ENCODE measurements at places on chromosomes 2 and 18. TPM values are rescaled to one million over a fixed set of nuclear protein-coding genes. Genes with fewer than 3 reads are reported as not detected.

DNA sequence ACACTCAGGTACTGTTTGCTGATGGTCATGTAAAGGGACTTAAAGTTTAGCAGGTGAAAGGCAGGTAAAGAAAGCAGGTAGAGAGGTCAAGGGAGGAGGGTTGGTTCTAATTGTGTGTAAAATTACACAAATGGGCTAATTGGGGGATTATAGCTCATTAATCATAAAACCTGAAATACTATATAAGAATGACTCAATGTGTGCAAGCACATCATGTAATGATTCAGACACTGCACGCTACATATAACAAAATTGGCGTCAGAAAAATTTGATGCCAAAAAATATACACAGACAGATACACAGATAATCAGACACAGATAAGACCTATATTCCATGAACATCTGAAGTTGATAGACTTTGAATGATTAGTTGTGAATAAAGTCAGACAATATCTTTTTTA lies 120.7 kb upstream of the LMAN1 start:
- H3K27me3 ChIP-seq, result no peaks in the 10 kb centered on the region
- DNase-seq, result no peak
- no peak overlapping the region for H3K4me3 ChIP-seq
- no peak overlapping the region for H3K27ac ChIP-seq
- H3K36me3 ChIP-seq, result no peaks in the 10 kb centered on the region

GRCh38 chr2:69858261-69858660 lies 28.8 kb downstream of the GMCL1 start:
- H3K4me3 ChIP-seq, result no peak overlapping the region
- no peaks in the 10 kb centered on the region for H3K4me1 ChIP-seq
- H3K27ac ChIP-seq, result peak overlapping the region; percentile 72
- H3K27me3 ChIP-seq, result no peaks in the 10 kb centered on the region

DNA sequence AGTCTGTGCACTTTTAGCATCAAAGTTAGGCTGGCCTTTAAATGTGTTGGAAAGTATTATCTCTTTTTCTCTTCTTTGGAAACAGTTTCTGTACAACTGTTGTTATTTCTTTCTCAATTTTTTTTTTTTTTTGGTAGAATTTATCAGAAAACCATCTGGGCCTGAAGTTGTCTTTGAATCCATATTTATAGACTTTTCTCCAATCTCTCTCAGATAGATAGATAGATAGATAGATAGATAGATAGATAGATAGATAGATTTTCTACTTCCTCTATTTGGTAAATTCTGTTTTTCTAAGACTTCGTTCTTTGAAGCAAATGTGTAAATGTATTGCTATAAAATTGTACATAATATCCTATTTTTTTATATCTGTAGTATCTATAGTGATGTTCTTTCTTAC lies 17.5 kb downstream of the DNAJC10 start:
- no peak overlapping the region for H3K4me3 ChIP-seq
- H3K4me1 ChIP-seq, result no peaks in the 10 kb centered on the region
- no peak overlapping the region for H3K27ac ChIP-seq

- no peaks in the 10 kb centered on the region for H3K36me3 ChIP-seq
- H3K27ac ChIP-seq, result no peak overlapping the region
- H3K4me1 ChIP-seq, result no peaks in the 10 kb centered on the region
These were observed 746.6 kb downstream of the CBLN2 start for GRCh38 chr18:71797554-71797953.

GRCh38 chr2:153387203-153387602 lies 91.4 kb downstream of the RPRM start:
- no peak for DNase-seq
- no peaks in the 10 kb centered on the region for H3K36me3 ChIP-seq
- H3K4me3 ChIP-seq, result no peak overlapping the region
- H3K27ac ChIP-seq, result no peak overlapping the region
- H3K27me3 ChIP-seq, result no peaks in the 10 kb centered on the region

DNA sequence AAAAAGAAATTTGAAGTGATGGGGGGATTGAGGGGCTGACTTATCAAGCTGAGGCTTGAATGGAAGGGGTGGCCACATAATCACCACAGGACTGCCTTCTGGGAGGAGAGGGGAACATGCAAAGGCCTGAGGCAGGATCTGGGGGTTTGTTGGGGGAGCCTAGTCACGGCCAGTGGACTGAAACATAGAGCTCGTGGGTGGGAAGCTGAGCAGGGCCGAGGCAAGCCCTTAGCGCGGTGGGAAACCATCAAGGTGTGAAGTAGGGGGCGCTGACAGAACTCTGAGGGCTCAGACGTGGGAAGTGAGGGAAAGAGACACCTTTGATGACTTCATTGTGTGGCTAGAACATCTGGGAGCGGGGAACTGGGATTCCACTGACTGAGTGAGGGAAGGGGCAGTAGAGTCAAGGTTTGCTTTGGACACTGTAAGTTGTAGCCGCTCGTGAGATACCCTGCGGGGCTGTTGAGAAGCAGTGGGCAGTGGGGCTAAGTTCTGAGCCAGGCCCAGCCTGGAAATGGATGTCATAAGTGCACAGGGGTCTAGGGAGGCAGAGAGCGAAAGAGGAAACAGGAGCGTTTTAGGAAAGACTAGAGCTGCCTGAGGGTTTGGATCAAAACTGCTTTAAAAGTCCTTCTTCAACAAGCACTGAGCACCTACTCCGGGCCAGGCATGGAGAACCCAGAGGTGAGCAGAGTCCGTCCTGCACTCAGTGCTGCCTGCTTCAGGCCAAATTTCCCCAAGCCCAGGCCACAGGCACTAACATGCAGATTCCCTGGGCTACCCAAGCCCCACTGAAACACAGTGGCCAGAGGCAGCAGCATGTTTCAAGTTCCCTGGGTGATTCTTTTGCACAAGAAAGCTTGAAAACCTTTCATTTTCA lies 686 bp upstream of the SNORC start:
- peak; percentile 62 for DNase-seq
- no peak overlapping the region for H3K4me3 ChIP-seq
- H3K27me3 ChIP-seq, result no peaks in the 10 kb centered on the region
- H3K27ac ChIP-seq, result no peak overlapping the region
- no peaks in the 10 kb centered on the region for H3K4me1 ChIP-seq

- H3K27me3 ChIP-seq, result no peaks in the 10 kb centered on the region
- no peaks in the 10 kb centered on the region for H3K36me3 ChIP-seq
- no peak overlapping the region for H3K4me3 ChIP-seq
- peak; percentile 72 for DNase-seq
- H3K4me1 ChIP-seq, result peaks cover 28% of the 10 kb centered on the region
These were observed 4.7 kb upstream of the DNAJB2 start for GRCh38 chr2:219274361-219274921.

DNA sequence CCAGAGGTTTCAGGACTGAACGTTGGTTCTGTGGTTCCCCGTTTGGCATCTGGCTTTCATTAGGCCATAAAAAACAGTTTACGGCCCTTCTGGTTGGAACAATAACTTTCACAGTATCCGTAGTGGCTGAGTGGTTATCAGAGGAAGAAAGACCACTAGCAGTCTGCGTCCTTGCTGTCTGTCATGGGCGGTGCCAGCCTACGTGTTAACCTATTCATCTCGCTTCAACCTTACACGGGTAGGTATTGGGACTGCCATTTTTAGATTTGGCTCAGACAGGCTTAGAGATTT lies 42.6 kb upstream of the ROCK2 start:
- no peak overlapping the region for H3K4me3 ChIP-seq
- H3K4me1 ChIP-seq, result peaks cover 4% of the 10 kb centered on the region
- H3K27me3 ChIP-seq, result no peaks in the 10 kb centered on the region
- no peak for DNase-seq

DNA sequence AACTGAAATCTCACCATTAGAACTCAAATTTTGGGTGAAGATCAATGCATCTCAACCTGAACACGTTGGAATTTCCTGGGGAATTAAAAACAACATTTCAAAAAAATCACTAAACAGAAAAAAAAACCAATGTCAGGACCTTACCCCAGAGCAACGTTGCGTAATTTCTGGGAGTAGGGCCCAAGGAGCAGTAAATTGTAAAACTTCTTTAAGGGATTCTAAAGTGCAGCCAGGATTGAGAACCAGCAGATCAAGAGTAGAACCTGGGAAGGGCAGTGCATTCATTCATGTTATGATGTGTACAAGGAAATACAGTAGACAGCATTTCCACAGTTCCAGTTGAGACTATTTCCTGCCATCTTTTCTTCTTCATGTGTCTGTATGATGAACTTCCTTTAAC lies 56.9 kb downstream of the RHBDD1 start:
- no peaks in the 10 kb centered on the region for H3K36me3 ChIP-seq
- H3K4me1 ChIP-seq, result no peaks in the 10 kb centered on the region
- H3K27me3 ChIP-seq, result no peaks in the 10 kb centered on the region
- no peak overlapping the region for H3K4me3 ChIP-seq
- H3K27ac ChIP-seq, result no peak overlapping the region

DNA sequence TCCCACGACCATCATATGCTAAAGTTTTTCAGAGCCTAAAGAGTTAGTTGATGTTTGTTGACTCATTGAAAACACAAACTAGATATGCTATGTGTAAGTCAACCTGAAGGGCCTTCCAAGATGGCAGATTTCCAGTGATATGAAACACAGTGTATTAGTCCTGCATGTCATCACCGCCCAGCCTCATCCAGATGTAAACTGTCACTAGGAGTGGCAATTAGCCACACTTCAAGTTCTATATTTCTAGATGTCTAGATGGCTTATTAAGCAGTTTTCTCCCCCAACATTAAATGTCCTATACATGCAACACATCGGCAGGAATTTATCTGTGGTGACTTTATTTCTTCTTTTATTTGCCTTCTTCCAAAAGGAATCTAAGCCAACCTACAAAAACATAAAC lies 444.1 kb upstream of the SMIM21 start:
- H3K27ac ChIP-seq, result no peak overlapping the region
- no peak overlapping the region for H3K4me3 ChIP-seq
- no peaks in the 10 kb centered on the region for H3K27me3 ChIP-seq
- H3K4me1 ChIP-seq, result peaks cover 6% of the 10 kb centered on the region

DNA sequence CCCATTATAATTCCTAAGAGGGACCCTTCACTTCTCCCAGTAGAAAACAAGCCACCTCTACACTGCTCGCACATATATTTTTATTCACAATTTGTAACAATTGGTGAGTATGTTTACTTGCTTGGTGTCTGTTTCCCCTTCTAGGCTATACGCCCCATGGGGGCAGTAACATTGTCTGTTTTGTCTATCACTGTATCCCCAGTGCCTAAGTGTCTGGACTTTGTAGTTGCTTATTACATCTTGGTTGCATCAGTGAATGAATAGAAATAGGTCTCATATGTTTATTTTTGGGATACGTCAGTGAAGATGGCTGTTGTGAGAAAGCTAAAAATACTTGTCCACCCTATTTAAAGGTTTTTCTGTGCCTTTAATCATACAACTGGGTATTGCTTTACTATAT lies 87.4 kb upstream of the ITGB6 start:
- DNase-seq, result no peak
- H3K4me1 ChIP-seq, result no peaks in the 10 kb centered on the region
- 0 out of 2 replicates have a peak, but pooled peaks cover 9% of the 10 kb centered on the region for H3K36me3 ChIP-seq
- H3K4me3 ChIP-seq, result no peak overlapping the region
- H3K27me3 ChIP-seq, result no peaks in the 10 kb centered on the region
- no peak overlapping the region for H3K27ac ChIP-seq

DNA sequence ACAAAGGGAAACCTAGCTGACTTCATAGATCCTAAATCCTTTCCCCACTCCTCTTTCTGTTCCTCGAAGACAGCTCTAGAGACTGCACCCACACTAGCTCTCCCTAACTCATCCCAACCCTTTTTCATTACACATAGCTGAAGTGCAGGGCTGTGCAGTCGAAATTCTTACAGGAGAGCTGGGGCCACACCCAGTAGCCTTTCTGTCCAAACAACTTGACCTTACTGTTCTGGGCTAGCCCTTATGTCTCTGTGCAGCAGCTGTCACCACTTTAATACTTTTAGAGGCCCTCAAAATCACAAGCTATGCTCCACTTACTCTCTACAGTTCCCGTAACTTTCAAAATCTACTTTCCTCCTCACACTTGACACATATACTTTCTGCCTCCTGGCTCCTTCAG lies 666.1 kb upstream of the PKDCC start:
- H3K4me1 ChIP-seq, result peaks cover 3% of the 10 kb centered on the region
- H3K27me3 ChIP-seq, result no peaks in the 10 kb centered on the region
- DNase-seq, result no peak
- H3K4me3 ChIP-seq, result no peak overlapping the region

- no peaks in the 10 kb centered on the region for H3K27me3 ChIP-seq
- no peaks in the 10 kb centered on the region for H3K36me3 ChIP-seq
- DNase-seq, result no peak
- H3K4me3 ChIP-seq, result no peak overlapping the region
- H3K4me1 ChIP-seq, result peaks cover 5% of the 10 kb centered on the region
These were observed 7.1 kb downstream of the ADCY3 start for GRCh38 chr2:24912986-24913385.

DNA sequence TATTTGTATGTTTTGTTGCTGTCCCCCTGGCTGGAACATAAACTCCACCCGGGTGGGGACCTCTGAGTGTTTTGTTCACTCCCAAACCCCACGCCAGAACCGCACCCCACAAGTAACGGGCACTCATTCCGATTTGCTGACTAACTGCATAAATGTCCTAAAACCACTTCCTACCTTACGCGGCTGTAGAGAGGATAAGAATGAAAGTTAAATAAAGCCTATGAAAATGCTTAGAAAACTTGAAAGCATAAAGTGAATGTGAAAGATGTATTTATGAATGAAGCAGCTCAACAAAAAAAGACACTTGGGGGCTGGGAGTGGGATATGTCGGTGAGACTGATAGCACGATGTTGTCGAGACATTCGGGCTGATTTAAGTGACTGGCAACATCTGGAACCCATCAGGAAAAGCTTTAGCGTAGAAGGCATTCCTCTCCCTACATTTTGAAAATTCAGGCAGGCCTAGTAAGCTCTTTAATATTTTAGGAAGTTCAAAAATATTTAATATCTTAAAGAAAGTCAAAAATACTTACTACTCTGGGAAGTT lies 206.7 kb downstream of the SH3RF3 start:
- H3K27me3 ChIP-seq, result no peaks in the 10 kb centered on the region
- no peaks in the 10 kb centered on the region for H3K36me3 ChIP-seq
- H3K4me1 ChIP-seq, result 0 out of 2 replicates have a peak, but pooled peaks cover 4% of the 10 kb centered on the region

- H3K27me3 ChIP-seq, result peaks cover 14% of the 10 kb centered on the region
- peaks cover 10% of the 10 kb centered on the region for H3K4me1 ChIP-seq
- no peak overlapping the region for H3K27ac ChIP-seq
- H3K36me3 ChIP-seq, result no peaks in the 10 kb centered on the region
- peak; percentile 84 for DNase-seq
- H3K4me3 ChIP-seq, result no peak overlapping the region
These were observed 241.2 kb upstream of the TANK start for GRCh38 chr2:160918906-160919503.

The PKDCC gene
- total RNA-seq, result 32.8 TPM

The ZC3H15 gene
- 75.6 TPM for total RNA-seq

The GKN1 gene
- total RNA-seq, result not detected

The EML6 gene
- 6.2 TPM for total RNA-seq

The GALR1 gene
- 0.74 TPM for total RNA-seq

The LRRTM4 gene
- total RNA-seq, result 15.4 TPM

The SERPINB5 gene
- total RNA-seq, result not detected

The PRKAG3 gene
- not detected for total RNA-seq

The CRYGC gene
- total RNA-seq, result not detected

The RNF125 gene
- 29.2 TPM for total RNA-seq

The CCDC148 gene
- 1.2 TPM for total RNA-seq

The SNORC gene
- 0.62 TPM for total RNA-seq

The KLHL29 gene
- 6.5 TPM for total RNA-seq
